SK-N-SH treated with all-trans-retinoic acid at 6 μM for 48 hours (cell line): ENCODE measurements at places on chromosomes 7 and 10.
A peak's percentile ranks its signal among the peaks of the same experiment; 100 is the strongest.

GRCh38 chr7:142357953-142358520, 100.2 kb upstream of the PRSS58 start:
- peak; percentile 96 for ATAC-seq

DNA sequence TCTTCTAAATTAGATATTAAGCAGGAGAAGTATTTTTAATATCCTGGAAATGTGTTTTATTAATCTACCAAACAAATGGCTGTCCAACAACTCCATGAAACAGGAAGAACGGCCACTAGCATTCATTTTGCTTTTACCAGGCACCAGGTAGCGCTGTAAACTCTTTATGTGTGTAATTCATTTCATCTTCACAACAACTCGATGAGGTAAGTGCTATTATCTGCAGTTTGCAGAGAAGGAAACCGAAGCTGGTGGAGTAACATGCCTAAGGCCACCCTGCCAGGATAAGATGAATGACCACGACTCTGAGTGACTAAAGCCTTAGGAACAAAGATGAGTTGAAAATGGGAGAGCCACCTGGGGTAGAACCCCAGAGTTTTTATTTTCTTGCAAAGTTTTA, 101.2 kb downstream of the KIAA1217 start:
- ATAC-seq = no peak; the same call in 2 of the 3 replicates

DNA sequence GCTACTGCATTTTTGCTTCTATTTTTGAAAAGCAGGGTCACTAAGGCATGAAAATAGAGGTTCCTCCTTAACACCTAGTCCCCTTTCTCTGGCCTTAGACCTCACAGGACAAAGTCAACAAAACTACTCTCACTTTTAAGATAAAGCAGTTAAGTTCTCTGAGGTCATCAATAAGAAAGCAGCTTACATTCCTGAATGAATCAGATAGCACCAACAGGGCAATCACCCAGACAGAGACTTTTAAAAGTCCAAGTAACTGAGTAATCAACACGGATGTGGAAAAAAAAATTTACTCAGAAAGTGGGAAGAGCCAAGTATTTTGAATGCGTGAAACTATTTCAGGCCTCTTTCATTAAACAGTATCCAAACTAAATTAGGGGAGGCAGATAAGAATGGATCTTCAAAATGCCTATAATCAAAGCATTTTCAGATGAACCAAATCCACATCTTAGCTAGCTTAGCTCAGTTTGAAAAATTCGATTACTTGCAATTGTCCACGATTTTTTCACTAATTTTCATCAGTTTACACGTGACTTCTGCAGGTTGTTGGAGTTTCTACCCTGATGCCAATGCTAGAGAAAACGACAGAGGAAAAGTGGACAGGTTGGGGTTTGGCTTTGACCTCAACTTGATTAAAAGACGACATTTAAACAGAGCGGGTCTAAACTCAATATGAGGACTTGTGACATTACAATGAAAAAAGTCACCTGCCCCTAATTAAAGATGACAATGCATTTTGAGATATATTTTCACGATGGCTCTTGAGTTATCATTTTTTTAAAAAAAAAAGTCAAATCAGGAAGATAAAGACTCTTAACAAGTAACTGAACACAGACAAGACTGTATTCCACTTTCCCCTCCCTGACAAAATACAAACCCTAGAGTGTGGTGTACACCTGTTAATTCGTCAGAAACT, 1.6 kb downstream of the BEND7 start:
- peak; percentile 55 for ATAC-seq

DNA sequence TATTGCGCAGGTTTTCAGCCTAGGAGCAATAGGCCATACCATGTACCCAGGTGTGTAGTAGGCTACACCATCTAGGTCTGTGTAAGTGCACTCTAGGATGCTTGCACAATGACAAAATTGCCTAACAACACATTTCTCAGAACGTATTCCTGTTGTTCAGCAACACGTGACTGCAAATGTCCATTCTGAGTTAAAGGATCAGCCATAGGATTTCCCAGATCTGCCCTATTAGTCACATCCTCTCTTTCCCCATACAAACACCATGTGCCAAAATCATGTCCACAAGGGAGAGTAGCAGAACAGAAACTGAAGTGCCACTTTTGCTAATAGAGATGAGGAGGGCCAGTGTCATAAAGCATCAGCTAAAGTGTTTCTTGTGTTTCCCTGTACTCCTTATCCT, 42.6 kb upstream of the AMPH start:
- no peak for ATAC-seq

GRCh38 chr7:38222481-38223096, 44.5 kb downstream of the STARD3NL start:
- peak; percentile 89 for ATAC-seq

- no peak for ATAC-seq
Observed at GRCh38 chr7:150417863-150418262, 32.6 kb upstream of the GIMAP8 start.

DNA sequence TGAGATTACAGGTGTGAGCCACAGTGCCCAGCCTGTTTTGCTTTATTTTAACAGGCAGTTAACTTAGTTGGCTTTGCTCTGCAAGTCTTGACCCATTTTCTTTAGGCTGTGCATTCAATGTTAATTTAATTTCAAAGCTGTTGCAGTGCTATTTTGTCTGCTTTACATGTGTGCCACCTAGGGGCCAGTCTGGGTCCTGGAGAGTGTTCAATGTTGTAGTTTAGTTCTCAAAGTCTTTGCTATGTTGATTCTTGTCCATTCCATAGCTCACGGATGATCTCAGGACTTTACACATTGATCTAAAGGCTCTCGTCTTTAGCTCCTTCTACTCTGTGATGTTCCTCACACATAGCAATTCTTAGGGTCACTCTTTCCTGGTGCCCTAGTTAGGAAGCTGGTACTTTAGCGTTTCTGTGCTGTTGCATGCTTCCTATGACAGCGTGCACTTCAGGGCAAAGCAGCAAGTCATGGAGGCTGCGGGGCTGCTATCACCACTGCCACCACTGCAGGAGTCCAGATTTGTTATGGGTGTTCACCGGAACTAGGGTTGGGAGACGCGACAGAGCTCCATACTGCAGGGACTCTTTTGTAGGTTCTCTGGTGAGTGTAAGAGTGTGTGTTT, 16.4 kb upstream of the ABCA13 start:
- ATAC-seq = peak; percentile 98

DNA sequence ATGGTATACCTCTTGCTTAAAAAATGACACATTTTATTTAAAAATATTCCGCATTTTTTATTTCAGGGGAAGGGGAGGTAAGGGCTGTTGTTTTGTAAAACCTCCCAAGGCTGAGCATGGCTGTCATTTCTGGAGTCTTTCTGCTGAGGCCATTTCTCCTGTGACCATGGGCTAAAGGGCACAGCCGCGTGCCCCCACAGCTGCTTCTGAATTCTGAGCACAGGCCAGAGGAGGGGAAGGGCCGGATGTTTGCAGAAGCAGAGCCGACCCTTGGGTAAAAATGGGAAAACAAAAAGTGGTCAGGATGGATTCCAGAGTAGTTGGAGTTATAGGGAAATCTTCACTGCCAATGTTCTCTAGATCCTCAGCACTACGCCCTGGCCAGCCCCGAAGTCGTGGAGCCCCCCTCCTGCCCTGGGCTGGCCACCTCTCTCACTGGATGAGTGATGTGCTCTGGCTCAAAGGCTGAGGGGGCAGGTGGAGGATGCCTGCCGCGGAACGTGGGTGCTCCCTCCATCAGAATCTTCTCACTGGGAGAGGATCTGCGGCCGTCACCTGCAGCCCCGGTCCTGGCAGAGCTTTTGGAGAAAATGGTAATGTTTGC, 131.3 kb upstream of the ZEB1 start:
- no peak for ATAC-seq

DNA sequence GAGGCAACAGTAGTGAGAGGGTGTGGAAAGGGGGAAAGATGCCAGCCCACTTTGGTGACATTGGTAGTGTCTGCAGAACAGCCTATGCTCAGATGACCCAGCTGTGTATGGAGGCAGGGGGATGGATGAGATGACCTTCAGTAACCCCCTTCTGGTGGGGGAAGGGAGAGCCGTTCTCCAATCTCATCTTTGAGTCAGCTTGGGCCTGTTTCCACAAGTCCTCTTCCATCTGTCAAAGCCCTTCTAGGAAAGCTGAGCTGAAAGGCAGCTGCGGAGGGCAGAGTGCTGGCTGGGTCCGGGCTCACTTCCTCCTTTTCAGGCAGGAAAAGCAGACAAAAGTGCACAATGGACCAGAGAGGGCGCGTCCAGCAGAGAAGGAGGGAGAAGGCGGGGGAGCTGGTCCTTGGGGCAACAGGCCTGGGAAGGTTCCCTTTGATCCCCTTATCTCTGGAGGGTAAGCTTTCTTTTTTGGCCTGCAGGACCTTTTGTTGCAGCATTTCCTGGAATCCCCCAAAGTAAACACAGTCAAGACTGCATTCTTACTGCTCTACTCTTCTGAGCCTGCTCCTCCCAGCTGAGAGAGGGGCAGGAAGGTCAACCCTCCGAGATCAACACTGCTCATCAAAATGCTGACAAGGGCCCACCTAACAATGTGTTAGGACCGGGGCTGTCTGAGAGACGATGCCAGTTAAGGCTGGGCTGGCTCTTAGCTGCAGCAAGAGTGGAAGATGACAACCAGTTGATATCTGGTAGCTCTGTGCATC, 1.2 kb upstream of the LRMDA start:
- ATAC-seq = peak; percentile 19; the same call in 2 of the 3 replicates

DNA sequence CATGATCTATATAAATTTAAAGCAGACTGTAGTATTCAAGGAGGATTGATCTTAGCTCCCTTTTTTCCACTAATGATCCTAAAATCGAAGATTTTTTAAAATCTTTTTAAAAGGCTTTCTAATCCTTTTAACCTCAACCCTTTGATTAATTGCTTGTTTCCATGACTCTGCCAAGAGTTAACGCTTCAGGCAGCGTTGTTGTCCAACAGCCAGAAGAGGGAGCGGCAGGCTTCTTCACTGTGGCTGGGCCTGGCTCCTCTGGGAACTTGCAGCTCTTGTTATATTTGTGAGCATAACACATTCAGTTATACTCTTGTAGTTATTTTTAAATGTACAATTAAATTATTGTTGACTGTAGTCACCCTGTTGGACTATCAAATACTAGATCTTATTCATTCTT, 26.3 kb downstream of the CRCP start:
- peak; percentile 79 for ATAC-seq

DNA sequence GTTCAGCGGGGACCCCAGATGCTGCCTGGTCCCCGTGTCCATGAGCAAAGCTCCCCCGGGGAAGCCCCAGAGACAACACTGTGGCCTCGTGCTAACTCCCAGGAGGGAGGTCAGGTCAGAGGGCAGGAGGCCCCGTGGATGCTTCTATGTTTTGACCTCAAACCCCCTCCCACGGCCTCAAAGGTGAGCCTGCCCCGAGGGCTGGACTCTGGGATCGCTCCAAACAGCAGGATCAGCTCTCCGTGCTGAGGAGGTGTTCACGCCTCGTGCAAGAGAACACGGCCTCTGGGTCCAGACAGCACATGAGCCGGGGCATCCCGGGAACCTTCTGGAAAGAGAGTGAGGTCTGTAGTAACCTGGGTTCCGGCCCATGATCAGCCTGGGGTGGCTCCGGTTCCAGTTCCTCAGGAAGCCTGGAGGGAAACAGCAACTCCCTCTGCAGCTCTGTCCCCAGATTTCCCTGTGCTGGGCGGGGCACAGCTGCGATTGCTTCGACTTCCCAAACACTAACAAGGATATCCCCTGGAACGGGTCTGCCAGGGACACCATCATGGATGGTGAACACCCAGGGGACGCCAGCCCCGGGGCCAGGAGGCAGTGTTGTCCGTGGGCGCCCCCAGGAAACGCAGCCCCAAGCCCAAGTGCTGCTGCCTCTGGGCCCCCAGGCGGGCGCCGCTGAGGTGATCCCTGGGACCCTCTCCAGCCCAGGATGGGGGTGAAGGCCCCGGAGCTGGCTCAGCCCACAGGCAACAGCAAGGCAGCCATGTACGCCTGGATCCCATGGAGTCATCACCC, 18.0 kb upstream of the INPP5A start:
- ATAC-seq = no peak

DNA sequence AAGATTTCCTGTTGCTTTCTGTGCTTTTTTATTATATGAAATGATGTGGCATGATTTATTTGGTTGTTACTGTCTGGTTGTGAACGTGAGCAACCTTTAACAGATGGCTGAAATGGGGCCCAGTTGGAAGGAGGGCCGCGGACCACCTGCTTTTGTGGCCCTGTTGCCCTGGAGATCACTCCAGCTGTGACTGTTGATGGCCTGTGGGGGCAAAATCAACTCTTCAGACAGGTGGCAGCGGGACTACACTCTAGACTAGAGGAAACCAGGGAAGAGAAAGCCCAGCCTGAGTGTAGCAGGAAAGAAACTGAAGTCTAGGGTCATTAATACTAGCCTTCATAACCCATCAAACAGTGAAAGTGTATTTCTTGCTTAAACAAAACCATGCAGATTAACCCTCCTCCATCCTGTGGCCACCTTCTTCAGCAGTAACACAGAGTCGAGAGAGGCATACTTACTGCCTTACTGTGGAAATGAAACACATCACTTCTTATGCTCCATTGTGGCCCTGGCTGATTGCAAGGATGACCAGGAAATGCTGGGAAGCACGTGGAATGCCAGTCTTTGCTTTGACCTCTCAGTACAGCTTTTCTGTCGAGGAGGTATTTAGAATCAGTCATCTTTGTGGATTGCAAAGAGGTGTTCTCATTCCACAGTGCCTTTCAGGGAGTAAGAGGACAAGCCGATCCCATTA, 80.5 kb downstream of the CCNY start:
- no peak for ATAC-seq

- ATAC-seq = no peak
Observed at GRCh38 chr10:70477661-70478162, 855 bp upstream of the PALD1 start.

GRCh38 chr7:4791738-4792536, 16.5 kb downstream of the AP5Z1 start:
- peak; percentile 47 for ATAC-seq

GRCh38 chr7:70634071-70634470, 497.9 kb upstream of the GALNT17 start:
- no peak for ATAC-seq

DNA sequence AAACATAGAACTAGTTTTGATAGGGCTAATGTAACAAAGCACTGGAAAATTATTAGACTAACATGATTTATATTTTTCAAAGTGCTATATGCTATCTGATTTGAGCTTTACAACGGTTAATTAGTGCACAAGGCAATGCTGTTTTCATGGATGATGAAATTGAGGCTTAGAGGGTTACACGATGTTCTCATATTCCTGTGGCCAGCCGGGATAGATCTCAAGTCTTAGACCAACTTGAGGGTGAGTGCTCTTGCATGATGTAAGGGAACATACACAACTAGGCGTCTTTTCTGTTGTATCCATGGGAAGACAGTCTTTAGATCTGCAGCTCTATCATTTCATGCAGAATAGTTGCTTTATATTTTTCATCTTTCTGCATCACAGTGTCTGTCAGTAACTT, 4.1 kb downstream of the PRPF18 start:
- ATAC-seq = no peak

- ATAC-seq = no peak
Observed at GRCh38 chr10:60962946-60963345, 19.0 kb upstream of the RHOBTB1 start.
